ENCODE measurements at places on chromosomes 5 and 9.
A peak's percentile ranks its signal among the peaks of the same experiment; 100 is the strongest.

- no peak for DNase-seq
These were observed 173.5 kb downstream of the C5orf15 start for GRCh38 chr5:133794771-133795415.

DNA sequence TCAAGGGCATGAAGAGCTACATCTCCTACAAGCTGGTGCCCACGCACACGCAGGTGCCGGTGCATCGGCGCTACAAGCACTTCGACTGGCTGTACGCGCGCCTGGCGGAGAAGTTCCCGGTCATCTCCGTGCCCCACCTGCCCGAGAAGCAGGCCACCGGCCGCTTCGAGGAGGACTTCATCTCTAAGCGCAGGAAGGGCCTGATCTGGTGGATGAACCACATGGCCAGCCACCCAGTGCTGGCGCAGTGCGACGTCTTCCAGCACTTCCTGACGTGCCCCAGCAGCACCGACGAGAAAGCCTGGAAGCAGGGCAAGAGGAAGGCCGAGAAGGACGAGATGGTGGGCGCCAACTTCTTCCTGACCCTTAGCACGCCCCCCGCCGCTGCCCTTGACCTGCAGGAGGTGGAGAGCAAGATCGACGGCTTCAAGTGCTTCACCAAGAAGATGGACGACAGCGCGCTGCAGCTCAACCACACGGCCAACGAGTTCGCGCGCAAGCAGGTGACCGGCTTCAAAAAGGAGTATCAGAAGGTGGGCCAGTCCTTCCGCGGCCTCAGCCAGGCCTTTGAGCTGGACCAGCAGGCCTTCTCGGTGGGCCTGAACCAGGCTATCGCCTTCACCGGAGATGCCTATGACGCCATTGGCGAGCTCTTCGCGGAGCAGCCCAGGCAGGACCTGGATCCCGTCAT lies 1.4 kb downstream of the SNX18 start:
- no peak for DNase-seq

DNA sequence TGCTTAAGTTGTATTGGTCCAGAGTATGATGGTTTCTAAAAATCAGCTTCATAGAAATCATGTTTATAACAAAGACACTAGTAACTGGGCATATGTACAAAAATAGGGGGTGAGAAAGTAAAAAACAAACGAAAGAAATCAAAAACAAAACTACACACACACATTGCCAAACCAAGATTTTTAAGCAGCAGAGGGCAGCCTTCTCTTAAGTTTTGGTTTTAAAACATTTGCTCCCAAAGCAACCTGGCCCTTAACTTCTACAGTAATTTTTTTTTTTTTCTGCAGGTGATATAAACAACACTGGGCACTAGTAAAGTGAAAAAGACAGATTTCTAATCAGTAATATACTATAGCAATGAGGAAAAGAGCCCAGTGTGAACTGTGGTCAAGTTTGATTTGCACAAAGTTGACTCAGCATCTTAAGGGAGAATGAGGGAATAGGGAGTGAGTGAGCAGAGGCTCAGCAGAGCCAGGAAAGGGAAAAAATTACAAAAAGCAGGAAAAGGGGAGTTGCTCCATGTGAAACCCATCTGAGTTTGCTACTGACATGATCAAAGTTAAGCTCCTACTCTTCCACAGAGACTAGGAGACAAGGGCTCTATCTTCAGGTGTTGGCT lies 13.4 kb upstream of the GAPT start:
- no peak for DNase-seq

- peak; percentile 49 for DNase-seq
These were observed 48.8 kb downstream of the MVB12B start for GRCh38 chr9:126375386-126375785.

DNA sequence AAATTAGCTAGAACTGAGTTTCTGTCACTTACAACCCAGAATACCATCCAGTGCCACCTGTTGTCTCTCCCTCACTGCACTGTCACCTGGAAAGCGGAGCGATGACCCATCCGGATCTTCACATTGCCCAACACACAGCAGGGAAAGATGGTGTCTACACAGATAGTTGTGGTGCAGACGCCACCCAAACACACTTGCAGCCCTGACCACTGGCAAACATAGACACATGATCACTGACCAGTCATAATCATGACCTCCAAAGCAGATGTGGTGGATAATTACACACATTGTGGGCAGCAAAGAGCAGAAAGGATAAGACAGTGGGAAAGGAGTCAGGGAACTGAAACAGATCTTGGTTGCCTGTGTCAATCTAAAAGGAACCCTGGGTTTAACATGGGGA lies 64.7 kb downstream of the GABBR2 start:
- DNase-seq, result no peak
